ENCODE measurements at places on chromosomes 7 and 10. TPM values are rescaled to one million over a fixed set of nuclear protein-coding genes. Genes with fewer than 3 reads are reported as not detected.

DNA sequence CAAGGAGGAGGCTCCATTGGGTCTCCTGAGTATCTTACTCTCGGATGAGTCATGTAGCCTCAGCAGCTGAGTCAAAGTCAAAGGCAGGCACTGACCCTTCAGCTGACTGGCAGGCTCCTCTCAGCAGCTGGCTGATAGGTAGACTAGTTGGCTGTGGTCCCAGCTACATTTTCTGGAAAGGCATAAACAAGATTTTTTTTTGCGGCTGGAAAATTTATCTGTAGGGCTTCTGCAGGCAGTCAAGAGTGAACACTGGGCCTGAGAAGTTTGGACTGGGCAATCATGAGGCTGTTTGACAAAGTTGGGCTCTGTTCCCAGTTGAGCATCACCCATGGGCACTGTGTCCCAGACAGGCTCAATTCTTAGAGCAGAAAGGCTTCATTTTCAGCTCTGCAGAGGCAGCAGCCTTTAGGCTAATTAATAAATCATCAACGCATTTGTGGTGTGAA, 796.2 kb downstream of the CCSER2 start:
- H3K27ac ChIP-seq, result no peak overlapping the region
- no peaks in the 10 kb centered on the region for H3K27me3 ChIP-seq
- H3K4me3 ChIP-seq, result no peak overlapping the region
- H3K36me3 ChIP-seq, result no peaks in the 10 kb centered on the region

DNA sequence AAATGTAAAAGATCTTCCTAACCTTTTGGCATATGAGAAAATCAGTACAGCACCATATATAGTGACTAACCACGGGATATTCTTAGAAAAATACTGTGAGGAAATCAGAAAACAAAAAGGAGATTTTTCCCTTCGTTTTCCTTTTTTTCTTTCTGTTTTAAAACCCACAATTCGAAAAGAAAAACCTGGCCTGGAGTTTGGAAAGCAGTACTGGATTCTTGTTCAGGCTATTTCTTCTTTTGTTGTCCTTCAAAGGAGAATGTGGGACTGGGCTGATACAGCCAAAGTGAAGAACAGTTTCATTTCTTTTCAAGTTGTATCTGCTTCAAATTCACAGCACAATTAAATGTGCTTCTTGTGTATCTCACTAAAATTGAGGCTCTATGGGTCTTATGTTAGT, 156.8 kb upstream of the PHYHIPL start:
- no peaks in the 10 kb centered on the region for H3K36me3 ChIP-seq
- no peak overlapping the region for H3K27ac ChIP-seq
- no peak overlapping the region for H3K4me3 ChIP-seq
- H3K4me1 ChIP-seq, result no peaks in the 10 kb centered on the region

DNA sequence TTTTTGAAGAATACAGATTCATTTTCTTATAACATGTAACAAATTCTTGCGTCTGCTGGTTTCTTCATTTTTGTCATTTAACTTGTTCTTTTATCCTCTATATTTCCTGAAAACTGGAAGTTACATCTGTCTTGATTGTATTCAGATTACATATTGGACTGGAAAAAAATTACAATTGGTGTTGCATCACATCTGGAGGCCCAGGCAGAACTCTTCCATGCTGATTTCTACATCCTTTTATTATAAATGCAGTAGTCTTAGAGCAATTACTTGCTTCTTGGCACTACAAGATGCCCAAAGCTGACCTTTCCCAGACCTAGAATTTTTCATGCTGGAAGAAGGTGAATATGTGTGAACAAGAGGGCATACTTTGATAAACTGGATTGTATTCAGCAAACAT, 460.9 kb upstream of the CNTNAP2 start:
- H3K4me3 ChIP-seq, result no peak overlapping the region
- DNase-seq, result no peak
- no peaks in the 10 kb centered on the region for H3K4me1 ChIP-seq
- no peaks in the 10 kb centered on the region for H3K36me3 ChIP-seq
- H3K27ac ChIP-seq, result no peak overlapping the region

- H3K36me3 ChIP-seq, result no peaks in the 10 kb centered on the region
- H3K27ac ChIP-seq, result no peak overlapping the region
- no peak overlapping the region for H3K4me3 ChIP-seq
- peaks cover 2% of the 10 kb centered on the region for H3K4me1 ChIP-seq
- DNase-seq, result no peak
Observed at GRCh38 chr7:121932768-121933167, 59.8 kb downstream of the PTPRZ1 start.

The NRF1 gene
- total RNA-seq, result 26.3 TPM

- H3K27me3 ChIP-seq, result no peaks in the 10 kb centered on the region
- H3K36me3 ChIP-seq, result peaks cover 22% of the 10 kb centered on the region
- peaks cover 8% of the 10 kb centered on the region for H3K4me1 ChIP-seq
- DNase-seq, result no peak
- H3K27ac ChIP-seq, result peak overlapping the region; percentile 76
Observed at GRCh38 chr10:113087165-113088029, 137.3 kb downstream of the TCF7L2 start.

GRCh38 chr7:43764039-43764761, 5.7 kb downstream of the BLVRA start:
- peaks cover 10% of the 10 kb centered on the region for H3K27me3 ChIP-seq
- H3K4me1 ChIP-seq, result peaks cover 26% of the 10 kb centered on the region
- DNase-seq, result no peak
- peak overlapping the region; percentile 80 for H3K27ac ChIP-seq
- no peak overlapping the region for H3K4me3 ChIP-seq

The TNRC18 gene
- 166 TPM for total RNA-seq

DNA sequence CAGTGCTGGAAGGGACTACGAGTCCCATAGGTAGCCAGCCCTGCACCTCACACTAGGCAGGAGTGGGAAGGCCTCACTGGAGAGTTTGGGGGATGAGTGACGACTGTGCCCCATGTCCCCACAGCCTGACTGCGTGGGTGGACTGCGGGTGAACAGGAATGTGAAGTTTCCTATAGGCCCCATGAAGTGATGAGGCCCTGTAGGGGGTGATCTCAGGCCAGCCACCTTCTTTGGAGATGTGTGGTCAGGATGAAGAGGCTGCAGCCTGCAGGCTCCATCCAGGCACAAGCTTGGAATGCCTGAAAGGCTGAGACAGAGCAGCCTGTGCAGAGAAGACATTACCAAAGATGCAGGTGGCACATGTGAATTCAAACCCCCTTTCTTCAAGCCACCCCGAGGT, 94.9 kb downstream of the CPXM2 start:
- no peak overlapping the region for H3K4me3 ChIP-seq
- DNase-seq, result no peak
- H3K27me3 ChIP-seq, result peaks cover 10% of the 10 kb centered on the region
- peaks cover 5% of the 10 kb centered on the region for H3K4me1 ChIP-seq
- no peak overlapping the region for H3K27ac ChIP-seq

DNA sequence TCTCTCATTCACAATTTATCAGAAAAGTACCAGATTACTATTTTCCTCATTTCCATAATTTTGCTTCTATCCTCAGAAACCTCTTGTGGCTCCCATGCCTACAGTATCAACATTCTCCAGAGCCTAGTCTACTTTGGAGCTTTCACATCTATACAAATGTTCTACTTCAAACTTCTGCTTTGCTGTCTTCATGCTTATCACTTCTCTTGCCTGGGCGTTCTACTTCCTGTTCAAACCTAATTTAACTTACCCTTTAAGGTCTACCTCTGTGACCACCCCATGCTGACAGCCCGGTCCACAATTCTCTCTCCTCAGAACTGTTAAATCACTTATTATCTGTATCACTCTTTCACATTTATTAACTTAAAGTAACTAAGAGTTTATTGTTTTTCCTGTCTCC, 6.1 kb upstream of the PTPN12 start:
- H3K36me3 ChIP-seq, result no peaks in the 10 kb centered on the region
- no peak overlapping the region for H3K27ac ChIP-seq

DNA sequence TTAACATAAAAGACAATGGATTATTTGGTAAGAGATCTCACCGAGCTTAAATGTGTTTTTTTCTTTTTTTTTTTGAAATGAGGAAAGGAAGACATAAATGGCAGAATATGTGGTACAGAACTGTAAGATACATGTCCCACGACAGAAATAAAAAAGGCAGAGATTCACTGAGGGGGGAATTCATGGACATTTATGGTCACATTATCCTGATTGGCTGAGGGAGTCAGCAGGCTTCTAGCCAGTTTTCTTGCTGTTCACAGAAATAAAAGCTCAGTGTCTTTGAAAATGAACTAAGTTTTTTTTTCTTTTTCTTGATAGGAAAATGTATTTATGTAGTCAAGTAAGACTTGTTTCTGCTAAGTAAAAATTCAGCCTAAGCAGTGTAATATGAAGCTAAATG, 8.2 kb upstream of the FAS start:
- no peak overlapping the region for H3K4me3 ChIP-seq
- peaks cover 36% of the 10 kb centered on the region for H3K4me1 ChIP-seq
- H3K27me3 ChIP-seq, result no peaks in the 10 kb centered on the region
- peak overlapping the region; percentile 57 for H3K27ac ChIP-seq

The CALHM3 gene
- not detected for total RNA-seq

DNA sequence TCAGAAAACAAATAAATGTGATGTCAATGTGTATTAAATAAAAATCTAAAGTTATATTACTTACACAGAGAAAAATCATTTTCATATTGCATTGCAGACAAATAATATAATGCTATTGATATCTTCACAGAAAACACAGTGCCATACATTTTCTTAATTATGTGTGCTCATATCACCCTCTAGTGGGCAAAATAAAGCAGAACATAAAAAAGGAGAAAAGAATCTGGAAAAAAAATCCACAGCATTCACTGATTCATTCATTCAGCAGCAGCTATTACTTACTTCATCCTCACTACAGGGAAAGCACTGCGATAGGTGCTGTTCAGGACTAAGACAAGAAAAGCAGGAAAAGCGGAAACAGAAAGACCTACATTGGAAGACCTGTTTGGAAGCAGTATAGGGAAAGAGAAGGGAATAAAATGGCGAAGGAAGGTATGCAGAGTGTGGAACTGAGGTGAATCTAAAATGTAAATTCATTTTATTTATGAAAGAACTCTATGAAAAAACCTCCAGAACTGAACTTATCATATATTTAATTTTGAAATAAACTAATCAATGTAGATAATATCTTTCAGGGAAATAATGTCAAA, 73.2 kb downstream of the POT1 start:
- no peak overlapping the region for H3K27ac ChIP-seq
- peaks cover 4% of the 10 kb centered on the region for H3K36me3 ChIP-seq
- no peak overlapping the region for H3K4me3 ChIP-seq
- no peak for DNase-seq
- H3K27me3 ChIP-seq, result no peaks in the 10 kb centered on the region

GRCh38 chr7:45574669-45575500, 717 bp downstream of the ADCY1 start:
- H3K27me3 ChIP-seq, result peaks cover 80% of the 10 kb centered on the region
- peak overlapping the region; percentile 62 for H3K4me3 ChIP-seq

DNA sequence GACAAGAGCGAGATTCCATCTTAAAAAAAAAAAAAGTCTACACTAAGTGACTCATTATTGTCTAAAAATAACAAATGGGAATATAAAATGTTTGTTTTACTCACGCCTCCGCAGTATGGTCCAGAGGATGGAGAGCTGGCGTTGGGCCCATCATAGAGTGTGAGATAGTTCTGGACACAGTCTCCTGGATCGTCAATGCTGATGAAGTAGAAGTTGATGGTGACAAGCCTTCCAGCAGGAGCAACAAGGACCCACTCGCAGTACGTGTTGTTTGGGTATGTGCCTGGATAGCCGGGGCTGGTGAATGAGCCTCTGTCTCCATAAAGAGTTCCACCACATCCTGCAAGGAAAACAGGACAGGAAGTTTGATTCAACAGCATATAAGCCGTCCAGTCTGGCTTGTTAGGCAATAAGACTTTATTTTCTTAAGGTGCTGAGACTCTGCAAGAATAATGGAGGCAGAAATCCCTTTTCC, 11.5 kb upstream of the RSU1 start:
- DNase-seq, result no peak
- no peaks in the 10 kb centered on the region for H3K27me3 ChIP-seq
- no peak overlapping the region for H3K27ac ChIP-seq

DNA sequence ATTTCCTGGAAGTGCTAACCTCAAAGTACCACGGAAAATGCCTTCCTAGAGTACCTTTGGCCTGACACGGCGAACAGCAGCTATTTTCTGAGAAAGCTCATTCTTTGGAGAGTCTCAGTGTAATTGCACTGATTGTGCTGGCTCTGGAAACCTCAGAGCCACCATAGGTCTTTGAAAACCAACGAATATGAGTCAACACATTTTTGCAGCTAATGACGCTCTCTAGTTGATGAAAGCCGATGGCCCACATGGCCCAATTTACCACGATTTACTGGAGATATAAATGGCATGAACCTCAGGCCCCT, 187.1 kb downstream of the ADARB2 start:
- H3K27ac ChIP-seq, result no peak overlapping the region
- no peaks in the 10 kb centered on the region for H3K36me3 ChIP-seq
- DNase-seq, result no peak
- H3K4me1 ChIP-seq, result no peaks in the 10 kb centered on the region
- peaks cover 29% of the 10 kb centered on the region for H3K27me3 ChIP-seq

The NEURL1 gene
- 0.40 TPM for total RNA-seq

The TMEM106B gene
- total RNA-seq, result 81.3 TPM

- H3K36me3 ChIP-seq, result no peaks in the 10 kb centered on the region
- no peaks in the 10 kb centered on the region for H3K4me1 ChIP-seq
- H3K4me3 ChIP-seq, result no peak overlapping the region
- DNase-seq, result no peak
Observed at GRCh38 chr10:25125201-25125611, 49.6 kb upstream of the GPR158 start.
